Thoracic aorta (tissue), 2 donors: ENCODE measurements at places on chromosomes 6 and 20. TPM values are rescaled to one million over a fixed set of nuclear protein-coding genes. Genes with fewer than 3 reads are reported as not detected.

- H3K36me3 ChIP-seq, result no peaks in the 10 kb centered on the region
- H3K4me3 ChIP-seq, result no peak overlapping the region
- no peaks in the 10 kb centered on the region for H3K27me3 ChIP-seq
- no peaks in the 10 kb centered on the region for H3K4me1 ChIP-seq
- no peak for DNase-seq
- H3K27ac ChIP-seq, result no peak overlapping the region
These were observed 78.4 kb downstream of the RNASET2 start for GRCh38 chr6:166877906-166878305.

GRCh38 chr6:37481711-37482605 is 17.7 kb downstream of the CCDC167 start:
- peaks cover 43% of the 10 kb centered on the region for H3K36me3 ChIP-seq
- H3K27me3 ChIP-seq, result no peaks in the 10 kb centered on the region
- DNase-seq, result no peak
- no peak overlapping the region for H3K27ac ChIP-seq

DNA sequence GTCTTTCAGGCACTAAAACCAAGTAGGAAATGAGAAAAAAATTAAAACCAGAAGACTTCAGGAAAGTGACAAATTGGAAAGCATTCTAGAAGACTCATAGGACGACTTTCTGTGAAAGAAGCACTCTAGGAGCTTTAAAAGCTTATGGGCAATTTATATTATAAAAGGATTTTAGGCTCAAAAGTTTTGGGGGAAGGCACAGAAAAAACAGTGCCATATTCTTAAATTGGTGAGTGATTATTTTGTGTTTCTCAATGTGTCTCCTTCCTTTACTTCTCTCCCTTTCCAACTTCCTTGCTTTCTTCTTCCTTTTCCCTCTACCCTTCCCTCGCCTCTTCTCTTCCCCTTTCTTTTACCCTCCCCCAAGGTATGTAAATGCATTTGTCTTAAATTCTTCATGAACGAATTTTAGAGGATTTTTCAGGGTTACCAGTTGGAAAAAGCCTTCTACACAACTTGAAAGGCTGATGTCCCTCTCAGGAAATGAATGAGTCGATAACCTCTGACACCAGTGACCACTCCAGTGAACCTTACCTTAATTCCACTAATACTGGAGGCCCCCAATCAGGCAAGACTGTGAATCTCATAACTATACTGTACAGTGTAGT is 2.6 kb upstream of the LIN28B start:
- no peaks in the 10 kb centered on the region for H3K4me1 ChIP-seq
- no peak overlapping the region for H3K27ac ChIP-seq
- peaks cover 51% of the 10 kb centered on the region for H3K27me3 ChIP-seq

DNA sequence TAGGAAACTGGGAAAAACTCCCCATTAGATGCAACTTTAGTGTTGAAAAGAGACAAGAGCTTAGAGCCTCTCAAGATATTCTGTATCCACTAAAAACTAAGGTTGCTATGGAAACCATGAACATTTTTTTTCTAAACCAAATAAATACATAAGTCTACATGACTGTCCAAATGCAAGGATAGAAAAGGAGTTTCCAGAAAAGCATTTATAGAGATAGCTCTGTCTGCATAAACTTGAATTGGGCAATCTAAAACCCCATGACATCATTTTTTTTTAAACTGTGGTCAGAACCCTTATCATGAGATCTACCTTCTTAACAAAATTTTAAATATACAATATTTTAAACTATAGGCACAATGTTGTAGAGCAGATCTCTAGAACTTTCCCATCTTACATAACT is 36.4 kb upstream of the FAM83B start:
- H3K4me3 ChIP-seq, result no peak overlapping the region
- H3K27me3 ChIP-seq, result no peaks in the 10 kb centered on the region
- H3K36me3 ChIP-seq, result no peaks in the 10 kb centered on the region
- no peak overlapping the region for H3K27ac ChIP-seq

ZNF391 gene
- total RNA-seq, result 2.3 TPM

TRMT11 gene
- 54.0 TPM for total RNA-seq
